ENCODE measurements at places on chromosomes 12 and 14.

DNA sequence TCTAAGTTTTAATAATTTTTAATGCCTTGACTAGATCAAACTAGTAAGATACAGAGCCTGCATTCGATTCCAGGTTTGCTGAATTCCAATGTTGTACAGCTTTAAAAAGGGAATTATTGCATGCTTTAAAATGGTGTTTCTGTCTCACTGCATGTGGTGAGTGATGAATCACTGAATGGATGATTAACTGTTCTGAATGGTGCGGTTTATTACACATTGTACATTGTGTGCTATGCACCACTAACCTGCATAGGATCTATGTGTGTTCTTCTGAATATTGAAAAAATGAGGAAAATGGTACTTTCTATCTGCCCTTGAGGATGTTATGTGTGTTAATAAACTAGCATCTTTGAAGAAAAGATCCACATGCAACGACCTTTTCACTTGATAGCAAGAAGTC lies 231.7 kb downstream of the NRXN3 start:
- no peak for DNase-seq

DNA sequence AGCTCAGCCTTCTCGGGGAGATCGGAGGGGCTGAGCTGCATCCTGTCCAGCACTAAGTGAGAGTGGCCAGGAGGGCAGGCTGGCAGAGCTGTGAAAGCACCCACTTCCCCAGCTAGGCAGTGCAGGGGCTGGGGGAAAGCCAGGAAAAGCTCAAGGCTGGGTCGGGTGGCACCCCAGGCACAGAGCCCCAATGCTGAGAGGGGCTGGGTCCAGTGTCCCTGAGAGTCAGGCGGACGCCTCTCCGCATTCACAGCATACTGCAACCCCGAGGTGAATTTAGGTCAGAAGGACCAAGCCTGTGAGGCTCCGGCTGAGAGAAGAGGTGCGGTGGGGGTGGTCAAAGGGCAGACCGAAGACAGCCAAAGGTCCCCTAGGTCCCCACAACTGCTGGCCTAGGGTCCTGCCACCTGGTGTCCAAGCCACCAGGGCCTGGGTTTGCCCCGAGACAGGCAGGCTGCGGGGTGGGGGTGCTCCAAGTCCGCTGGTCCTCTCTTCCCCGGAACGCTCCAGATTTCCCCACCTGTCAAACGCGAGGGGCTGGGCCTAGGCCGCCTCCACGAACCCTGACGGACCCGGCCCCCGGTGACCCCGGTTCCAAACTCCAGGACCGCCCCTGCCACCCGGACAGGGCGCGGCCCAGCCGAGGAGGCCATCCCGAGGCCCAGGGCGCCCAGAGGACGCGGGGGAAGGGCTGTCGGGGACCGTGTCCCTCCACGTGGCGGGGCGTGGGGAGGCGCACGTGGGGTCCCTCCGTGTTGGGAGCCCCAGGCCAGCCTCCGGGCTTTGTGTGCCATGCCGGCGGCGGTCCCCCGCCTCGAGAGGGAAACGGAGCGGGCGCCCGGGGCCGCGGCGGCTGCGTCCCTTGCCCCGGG lies 527 bp downstream of the CAMKK2 start:
- DNase-seq: peak; percentile 71

DNA sequence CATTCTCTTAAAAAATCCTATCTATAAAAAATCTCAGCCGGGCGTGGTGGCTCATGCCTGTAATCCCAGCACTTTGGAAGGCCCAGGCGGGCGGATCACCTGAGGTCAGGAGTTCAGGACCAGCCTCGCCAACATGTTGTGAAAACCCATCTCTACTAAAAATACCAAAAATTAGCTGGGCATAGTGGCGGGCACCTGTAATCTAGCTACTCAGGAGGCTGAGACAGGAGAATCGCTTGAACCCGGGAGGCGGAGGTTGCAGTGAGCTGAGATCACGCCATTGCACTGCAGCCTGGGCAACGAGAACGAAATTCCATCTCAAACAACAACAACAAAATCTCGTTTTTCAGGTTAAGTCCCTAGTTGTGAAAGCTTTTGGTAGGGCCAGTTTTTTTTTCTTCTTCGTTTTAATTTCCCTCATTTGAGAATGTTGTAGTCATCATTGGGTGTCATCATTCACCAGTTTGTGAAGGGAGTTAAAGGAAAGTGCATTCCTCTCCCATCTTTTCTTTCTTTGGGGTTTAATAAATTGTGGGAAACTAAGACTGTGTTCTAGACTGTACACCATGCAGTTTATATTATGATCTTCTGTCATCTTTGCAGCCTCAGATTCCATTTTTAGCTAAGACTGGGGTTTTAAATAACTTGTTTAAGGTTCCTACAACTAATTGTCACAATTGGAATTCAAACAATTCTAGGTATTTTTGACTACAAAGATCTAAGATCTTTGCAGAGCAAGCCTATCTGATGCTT lies 23.9 kb downstream of the MDM2 start:
- DNase-seq: no peak

DNA sequence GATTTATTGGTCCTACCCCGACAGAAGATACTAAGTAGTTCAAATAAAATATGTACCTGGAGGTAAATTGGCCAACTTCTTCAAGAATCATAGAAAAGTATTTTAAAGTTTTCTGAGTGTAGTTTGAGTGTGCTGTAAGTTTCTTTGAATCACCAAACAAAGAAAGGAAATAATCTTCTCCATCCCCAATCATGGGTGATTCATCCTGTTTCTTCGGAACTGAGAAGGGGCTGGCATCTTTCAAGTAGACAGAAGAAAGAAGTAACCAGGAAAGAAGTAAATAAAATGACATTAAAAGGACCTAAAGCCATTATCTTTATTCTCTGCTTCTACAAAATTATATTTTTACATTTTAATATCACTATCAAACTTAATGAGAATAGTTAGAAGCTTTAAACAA lies 6.8 kb downstream of the LMNTD1 start:
- DNase-seq: no peak

DNA sequence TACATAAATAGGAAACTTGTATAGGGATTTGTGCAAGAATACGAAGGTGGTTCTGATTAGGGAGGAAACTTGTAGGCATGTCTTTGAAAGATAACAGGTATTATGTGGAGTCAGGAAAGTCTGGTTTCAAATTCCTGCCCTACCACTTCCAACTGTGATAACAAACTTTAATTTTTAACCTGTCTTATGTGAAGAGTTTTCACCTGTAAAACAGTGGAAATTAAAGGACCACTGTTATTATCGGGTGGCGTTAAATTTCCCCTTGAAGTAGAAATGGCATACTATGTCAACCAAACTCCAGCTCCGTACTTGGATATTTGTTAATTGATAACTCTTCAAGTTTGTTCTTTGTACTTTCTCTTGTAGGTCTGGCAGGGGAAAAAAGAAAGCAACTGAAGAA lies 6.1 kb downstream of the OR6C1 start:
- DNase-seq: no peak

DNA sequence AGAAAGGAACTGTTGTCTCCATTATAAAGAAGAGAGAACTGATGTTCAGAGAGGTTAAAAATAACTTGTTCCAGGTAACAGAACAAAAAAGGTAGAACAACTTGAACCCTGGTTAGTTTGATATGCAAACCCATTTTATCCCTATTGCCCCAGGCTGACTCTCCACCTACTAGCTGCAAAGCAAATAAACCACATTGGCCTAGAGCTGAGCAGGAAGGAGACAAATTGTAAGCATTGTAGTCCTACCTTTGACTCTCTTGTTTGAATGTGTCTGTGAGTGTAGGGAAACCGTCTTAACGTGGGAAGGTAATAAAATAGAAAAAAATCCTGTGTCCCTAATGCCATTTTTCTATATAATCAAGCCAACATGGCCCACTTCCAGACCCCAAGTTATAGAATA lies 126.4 kb downstream of the CCER1 start:
- DNase-seq: no peak

DNA sequence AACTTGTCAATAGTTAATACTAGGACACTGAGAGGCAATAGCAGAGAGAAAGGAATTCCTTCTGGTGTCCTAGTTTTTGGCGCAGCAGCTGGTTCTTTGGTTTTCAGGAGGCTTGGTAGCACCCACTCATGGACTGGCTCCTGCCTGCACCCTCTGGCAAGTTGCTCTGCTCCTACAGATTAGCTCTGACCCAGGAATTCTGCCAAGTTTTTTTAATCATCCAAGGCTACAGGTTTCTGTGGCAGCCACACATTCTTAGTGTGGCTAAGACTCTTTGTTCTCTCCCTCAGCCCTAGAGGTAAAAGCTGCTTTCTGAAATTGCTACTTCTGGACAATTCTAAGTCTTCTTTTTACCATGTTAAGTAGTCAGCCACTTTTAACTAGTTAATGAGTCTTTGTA lies 72.0 kb upstream of the FKBP4 start:
- DNase-seq: no peak

DNA sequence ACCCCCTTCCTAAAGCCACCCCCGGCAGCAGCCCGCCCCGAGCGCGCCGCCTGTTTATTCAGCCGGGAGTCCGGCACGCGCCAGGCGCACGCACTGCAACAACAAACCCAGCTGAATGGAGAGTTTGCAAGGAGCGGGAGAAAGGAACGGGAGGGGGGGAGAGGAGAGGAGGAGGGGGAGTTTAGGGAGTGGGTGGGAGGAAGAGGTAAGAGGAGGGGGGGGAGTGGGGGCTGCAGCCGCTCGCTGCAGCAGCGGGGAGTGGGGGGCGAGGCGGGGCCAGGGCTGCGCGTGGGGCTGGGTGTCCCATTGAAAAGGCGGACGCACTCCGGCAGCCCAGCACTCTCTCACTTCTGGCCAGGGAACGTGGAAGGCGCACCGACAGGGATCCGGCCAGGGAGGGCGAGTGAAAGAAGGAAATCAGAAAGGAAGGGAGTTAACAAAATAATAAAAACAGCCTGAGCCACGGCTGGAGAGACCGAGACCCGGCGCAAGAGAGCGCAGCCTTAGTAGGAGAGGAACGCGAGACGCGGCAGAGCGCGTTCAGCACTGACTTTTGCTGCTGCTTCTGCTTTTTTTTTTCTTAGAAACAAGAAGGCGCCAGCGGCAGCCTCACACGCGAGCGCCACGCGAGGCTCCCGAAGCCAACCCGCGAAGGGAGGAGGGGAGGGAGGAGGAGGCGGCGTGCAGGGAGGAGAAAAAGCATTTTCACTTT lies at the start of gene ASCL1:
Gene ASCL1, plus strand, starts transcription at position 336 of the 712 bp plus-strand sequence. CDS start 571 bp downstream, outside the sequence.
- no peak for DNase-seq

GRCh38 chr12:77060883-77061240 lies 4.5 kb downstream of the E2F7 start:
- DNase-seq: no peak

DNA sequence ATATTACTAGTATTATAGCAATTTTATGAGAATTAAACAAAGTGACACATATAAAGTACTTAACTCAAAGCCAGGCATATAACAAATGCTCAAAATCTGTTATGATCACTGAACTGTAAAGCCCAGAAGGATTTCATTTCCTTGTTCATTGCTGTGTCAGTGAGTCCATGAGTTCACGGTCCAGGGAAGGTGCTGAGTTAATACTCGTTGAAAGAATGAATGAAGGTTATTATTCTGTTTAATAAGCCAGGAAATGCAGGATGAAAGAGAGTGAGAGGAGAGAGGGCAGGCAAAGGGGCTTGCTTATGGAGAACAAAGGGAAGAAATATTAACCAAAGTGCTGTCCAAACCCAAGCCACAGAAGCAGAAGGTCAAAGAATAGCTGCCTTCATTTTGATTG lies 40.2 kb upstream of the NT5DC3 start:
- no peak for DNase-seq

DNA sequence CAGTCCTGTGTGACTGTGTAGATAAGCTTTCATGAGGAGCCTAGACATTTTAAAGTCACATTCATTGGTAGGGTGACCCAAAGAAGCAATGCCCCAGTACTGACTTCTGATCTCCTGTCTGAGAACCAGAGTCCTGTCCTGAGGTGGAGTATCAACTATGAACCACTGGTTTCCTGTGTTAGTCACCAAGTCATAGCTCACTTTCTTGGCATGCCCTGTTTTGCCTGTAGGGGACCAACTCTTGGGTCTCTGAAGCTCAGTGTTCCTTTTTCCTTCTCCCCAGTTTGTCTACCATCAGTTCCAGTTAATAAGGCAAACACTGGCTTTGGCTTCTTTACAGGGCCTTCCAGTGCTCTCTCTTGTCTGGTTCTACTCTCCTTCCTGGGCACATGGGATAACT lies 97.4 kb downstream of the C12orf75 start:
- DNase-seq: no peak

GRCh38 chr12:110846615-110847566 lies at the start of gene CCDC63:
Gene CCDC63, plus strand, starts transcription at chr12:110846987. Its CDS starts 5,968 bp downstream, at chr12:110852955.
- DNase-seq: peak; percentile 69

DNA sequence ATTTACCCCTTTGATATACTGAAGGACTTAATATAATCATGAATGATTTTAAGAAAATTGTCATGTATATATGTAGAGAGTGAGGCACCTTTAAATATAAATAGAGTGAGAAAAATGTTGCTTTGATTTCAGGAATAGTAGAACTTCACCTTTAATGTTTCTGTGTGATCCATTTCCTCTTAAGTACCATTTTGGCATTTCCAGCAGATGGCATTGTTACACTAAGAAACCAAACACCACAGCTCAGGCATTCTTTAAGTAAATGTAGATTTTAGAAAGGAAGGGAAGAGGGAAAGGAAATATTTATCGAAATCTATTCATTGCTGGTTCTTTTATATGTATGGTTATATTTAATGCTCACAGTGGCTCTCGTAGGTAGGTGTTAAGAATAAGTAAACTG lies 556.7 kb upstream of the FBXO33 start:
- no peak for DNase-seq

DNA sequence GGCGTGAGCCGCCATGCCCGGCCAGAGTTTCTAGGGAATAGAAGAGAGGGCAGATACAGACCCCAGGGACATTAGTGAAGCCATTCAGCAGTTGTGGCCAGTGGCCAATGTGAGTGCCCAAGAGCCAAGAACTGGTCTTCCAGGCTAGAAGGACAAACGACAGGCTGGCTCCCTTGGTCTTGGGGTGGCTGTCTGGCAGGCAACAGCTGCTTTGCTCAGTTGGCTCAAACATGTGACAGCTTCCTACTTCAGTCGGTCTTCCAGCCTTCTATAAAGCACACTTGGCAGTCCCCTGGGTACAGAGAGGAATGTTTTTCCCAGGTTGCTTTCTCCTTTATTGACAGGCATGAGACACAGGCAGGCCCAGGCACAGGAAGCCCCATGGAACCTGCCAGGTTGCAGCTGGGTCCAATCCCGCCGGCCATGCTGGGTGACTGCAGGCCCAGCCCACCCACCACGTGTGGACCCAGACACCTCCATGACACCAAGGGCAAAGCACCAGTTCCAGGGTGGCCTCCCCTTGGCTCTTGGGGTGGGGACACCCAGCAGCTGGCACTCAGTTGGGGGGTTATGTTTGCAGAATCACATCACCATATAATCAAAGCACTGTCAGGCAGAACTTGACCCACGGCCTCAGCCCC lies 15.4 kb downstream of the CHGA start:
- no peak for DNase-seq

GRCh38 chr12:6295094-6295811 lies 15.2 kb upstream of the PLEKHG6 start:
- no peak for DNase-seq

DNA sequence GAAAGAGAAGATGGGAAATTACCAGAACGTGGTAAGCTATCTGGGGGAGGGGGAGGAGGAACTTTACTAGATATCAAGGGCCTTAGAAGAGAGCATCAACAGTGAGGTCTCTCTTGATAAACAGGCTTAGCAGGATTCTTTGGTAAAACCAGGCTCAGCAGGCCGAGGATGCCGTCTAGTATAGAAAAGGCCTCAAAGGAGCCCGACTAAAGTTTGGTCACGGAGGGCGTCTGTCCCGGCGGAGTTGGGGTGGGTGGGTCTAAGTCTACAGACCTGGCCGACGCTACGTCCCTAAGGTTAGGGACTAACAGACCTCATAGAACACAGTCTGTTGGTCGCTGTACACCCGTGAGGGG lies 538 bp upstream of the TIGAR start:
- no peak for DNase-seq

All from right kidney (tissue), 9 donors.